ENCODE measurements at places on chromosomes 3 and 15.

DNA sequence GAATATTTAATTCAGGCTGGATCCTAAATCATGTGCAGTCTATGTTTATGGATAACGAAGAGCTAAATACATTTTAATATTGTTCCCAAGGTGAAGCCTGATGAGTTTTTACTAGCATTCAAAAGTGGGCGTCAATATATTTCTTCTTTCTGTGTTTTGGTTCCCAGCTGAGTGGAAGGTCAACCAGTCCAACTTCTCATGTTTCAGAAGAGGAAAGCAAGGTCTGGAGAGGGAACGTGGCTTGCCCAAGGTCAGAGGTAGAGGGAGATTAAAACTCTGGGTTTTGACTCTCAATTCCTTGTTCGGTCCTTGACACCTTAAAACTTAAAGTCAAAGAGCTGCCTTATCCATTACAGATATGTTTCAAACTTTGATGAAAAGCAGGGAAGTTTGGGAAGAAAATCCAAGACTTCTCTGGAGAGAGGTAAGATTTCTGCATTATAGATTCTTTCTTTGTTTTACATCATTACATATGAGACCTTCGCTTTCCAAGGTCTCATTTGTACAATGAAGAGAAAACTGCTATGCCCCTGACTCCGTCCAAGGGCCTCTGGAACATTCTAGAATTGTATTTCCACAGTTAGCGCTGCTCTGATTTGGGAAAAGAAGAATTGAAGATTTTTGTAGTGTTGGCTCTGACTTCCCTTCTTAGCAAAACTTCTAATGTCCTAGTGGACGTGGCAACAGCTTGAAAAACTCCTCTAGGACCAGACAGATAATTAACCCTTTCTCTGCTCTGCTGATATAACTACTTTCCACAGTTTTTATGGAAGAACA lies 57.7 kb upstream of the HES1 start:
- no peak for DNase-seq

- peak; percentile 36 for DNase-seq
These were observed 204.0 kb upstream of the NANOGP8 start for GRCh38 chr15:35289024-35289617.

DNA sequence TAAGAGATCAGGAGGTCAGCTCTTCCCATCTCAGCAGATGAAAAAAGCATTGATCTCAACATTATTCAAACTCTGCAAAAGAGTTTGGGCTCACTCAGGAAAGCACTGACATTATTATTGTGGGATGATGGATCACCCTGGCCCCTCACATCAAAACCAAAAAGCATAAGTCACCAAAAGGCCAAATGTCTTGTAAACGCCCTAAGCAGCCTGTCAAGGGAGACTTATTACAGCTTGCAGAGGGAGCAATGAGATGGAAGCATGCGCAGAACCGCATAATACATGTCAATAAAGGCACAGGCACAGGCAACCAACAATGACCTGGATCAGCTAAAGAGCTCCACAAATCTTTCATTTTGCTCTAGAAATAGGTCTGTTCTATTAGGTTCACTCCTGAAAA lies 4.6 kb downstream of the FSIP1 start:
- DNase-seq, result no peak

DNA sequence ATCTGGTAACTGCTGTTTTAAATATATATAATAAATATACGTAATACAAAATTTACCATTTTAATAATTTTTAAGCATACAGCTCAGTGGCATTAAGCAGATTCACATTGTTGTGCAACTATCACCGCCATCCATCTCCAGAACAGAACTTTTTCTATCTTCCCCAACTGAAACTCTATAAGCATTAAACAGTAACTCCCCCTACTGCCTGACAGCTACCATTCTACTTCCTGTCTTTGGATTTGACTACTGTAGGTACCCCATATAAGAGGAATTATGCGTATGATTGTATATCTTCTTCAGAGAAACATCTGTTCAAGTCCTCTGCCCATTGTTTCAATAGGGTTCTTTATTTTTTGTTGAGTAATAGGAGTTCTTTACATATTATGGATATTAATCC lies 36.8 kb downstream of the EID1 start:
- DNase-seq, result no peak

GRCh38 chr3:129985113-129985512 lies 10.6 kb downstream of the TRH start:
- no peak for DNase-seq

GRCh38 chr3:53482227-53482626 lies 12.2 kb upstream of the CACNA1D start:
- DNase-seq, result no peak

GRCh38 chr3:32626631-32627030 lies 56.0 kb upstream of the DYNC1LI1 start:
- DNase-seq, result no peak

DNA sequence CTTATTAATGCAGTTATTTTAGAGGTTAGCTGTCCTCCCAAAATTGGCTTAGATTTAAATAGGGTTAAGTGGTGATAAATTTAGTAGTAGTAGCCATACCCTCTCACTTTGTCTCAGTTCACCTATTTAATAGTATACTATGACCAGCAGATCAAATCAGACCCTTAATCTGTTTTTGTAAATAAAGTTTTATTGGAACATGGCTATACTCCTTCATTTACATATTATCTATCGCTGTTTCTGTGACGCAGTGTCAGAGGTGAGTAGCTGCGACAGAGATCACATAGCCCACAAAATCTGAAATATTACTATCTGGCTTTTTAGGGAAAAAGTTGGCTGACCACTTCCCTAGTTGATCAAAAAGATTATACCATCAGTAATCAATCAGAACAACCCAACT lies 113.2 kb downstream of the FILIP1L start:
- DNase-seq, result no peak

- no peak for DNase-seq
These were observed 4.6 kb upstream of the FBLN2 start for GRCh38 chr3:13544293-13544831.

DNA sequence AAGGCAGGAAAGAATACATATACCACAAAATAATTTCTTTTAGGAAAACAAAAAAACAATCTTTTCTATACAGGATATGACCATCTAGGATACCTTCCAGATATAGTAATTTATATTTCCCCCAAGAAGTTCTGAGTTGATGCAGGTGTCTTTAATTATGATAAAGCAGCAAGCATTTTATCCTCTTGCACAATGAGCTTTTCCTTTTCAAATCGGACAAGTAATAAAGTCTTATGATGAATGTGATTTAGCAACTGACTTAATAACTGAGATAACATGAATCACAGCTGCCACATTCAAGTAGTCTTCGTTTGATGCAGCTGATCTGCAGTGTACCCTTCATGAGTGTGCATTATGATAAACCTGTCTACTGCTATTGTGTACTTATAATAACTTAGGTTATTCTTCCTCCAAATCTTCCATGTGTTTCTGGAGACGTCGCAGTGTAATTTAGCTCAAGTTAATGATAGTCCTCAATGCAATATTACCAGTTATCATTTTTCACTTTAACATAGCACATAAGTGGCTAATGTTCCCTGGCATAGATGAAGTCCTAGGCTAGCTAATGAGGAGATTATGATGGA lies 260.3 kb upstream of the MRPL3 start:
- DNase-seq, result no peak

DNA sequence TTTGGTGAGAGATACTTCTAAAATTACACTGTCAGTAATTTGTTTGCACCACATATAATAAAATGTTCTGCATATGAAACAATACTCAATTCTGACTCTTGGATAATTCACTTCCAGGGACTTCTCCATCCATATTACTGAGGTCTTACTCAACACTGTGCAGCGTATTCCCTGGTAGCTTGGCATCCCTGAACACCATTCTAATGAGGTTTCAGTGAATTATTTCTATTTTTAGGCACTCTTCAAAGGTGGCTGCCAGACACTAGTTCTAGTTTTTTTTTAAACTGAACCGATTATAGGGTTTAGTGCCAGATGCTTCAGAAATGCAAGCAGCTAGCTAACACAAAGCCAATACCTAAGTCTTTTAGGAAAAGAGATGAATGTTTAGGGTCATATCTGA lies 283.3 kb downstream of the FEZF2 start:
- DNase-seq, result no peak

- DNase-seq, result no peak
These were observed 1246.5 kb downstream of the OTOL1 start for GRCh38 chr3:162743091-162743490.

- no peak for DNase-seq
These were observed 45.4 kb downstream of the EFHB start for GRCh38 chr3:19888428-19889152.

- DNase-seq, result no peak
These were observed 14.8 kb downstream of the PPCDC start for GRCh38 chr15:75038231-75038630.

DNA sequence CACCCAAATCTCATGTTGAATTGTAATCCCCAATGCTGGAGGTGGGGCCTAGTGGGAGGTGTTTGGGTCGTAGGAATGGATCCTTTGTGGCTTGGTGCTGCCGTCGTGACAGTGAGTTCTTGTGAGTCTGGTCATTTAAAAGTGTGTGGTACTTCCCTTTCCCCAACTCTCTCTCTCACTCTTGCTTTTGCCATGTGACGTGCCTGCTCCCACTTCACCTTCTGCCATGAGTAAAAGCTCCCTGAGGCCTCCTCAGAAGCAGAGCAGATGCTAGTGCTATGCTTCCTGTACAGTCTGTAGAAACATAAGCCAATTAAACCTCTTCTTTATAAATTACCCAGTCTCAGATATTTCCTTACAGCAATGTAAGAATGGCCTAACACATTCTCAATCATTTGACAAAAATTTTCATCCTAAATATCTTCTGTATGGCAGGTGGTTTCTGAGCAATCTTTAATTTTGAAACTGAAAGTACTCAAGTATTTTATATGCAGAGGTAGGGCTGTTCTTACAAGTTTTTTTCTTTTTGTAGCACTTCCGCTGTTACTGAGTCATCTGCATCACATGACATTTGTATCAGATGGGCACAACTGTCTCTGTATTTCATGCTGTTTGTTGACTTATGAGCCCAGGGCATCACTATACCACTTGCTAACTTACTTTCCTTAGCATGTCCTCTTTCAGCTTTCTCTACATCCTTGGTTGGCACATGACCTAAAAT lies 8.8 kb downstream of the RPL39L start:
- peak; percentile 30 for DNase-seq

All from SW480 (cell line).